D341Med (cell line): ENCODE measurements at places on chromosomes 12 and 14.

DNA sequence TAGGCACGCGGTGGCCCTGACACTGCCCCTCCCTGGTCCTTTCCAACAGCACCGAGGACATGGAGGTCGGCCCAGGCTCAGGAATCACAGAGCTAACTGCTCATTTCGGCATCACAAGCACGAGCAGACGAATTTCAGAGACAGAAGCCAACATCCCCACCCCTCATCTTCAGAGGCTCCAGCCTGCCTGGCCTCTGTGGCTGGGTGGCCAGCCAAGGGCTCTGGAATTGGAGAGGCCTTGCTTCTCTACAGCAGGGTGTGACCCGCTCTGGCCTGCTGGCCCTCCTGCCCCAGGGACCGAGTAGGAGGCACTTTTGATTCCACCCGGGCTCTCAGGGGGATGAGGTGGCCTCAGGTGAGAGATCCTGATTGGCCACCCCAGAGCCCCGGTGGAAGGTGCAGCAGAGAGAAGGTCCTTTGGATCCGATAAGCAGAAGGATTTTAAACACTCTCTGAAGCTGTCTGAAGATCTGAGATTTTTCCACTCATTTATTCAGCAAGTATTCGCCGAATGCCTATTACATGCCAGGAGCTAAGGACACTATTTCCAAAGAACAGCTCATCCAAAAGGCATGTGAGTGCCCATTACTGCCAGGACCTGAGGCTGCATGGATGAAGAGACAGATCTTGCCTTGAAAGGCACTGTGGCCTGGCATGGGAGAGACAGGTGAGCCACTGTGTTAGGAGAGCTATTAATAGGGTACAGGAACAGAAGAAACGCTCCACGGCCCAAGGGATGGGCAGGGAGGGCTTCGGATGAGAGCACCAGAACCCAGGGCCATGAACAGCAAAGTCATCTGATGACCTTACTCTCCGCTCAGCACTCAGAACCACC, 10.2 kb downstream of the BAG5 start:
- no peak for DNase-seq

DNA sequence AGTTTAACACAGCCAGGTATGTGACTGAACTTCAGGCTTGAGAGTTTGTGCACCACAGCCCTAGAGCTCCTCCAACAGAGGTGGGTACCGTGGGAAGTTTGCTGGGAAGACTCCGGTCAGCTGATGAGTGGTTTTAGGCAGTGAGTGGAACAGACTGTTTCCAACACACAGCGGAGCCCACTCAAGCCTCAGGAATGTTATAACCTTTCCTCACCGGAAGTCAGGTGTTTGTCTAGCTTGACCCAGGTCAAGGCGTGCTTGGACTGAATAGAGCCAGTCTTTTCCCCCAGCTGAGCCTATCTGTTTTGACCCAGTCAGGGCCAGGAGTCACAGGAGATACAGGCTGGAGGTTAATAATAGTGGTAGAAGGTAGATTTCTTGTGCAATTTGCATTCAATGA, 138.4 kb upstream of the PARP11 start:
- no peak for DNase-seq

DNA sequence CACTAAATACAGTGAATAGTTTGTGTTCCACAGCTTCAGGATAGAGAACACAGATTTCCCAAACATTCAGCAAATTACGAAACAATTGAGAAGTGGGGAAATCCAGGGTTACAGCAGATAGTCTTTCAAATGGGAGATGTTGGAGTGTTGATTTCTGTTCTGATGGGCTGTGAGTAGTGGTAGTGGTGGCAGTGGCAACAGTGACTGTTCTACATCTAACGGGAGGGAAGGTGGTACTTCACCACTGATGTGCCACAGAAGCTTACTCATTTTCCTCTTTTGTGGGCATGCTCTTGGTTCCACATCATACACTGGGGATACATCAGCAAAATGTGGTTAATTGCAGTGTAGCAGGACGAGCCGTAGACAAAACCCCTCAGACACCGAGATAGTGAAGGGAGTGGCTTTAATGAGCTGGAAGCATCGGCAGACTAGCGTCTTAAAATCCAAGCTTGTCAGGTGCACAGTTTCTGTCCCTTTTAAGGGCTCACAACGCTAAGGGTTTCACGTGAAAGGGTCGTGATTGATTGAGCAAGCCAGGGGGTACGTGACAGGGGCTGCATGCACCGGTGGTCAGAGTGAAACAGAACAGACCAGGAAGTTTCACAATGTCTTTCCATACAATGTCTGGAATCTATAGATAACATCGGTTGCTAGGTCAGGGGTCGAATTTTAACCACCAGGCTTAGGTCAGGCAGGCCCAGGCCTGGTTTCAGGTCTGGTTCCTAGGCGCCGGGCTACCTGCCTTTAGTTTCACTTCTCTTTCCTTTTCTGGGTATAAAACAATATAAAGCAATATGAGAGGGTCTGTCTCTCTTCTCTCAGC, 330.6 kb upstream of the FBXO33 start:
- DNase-seq: no peak

DNA sequence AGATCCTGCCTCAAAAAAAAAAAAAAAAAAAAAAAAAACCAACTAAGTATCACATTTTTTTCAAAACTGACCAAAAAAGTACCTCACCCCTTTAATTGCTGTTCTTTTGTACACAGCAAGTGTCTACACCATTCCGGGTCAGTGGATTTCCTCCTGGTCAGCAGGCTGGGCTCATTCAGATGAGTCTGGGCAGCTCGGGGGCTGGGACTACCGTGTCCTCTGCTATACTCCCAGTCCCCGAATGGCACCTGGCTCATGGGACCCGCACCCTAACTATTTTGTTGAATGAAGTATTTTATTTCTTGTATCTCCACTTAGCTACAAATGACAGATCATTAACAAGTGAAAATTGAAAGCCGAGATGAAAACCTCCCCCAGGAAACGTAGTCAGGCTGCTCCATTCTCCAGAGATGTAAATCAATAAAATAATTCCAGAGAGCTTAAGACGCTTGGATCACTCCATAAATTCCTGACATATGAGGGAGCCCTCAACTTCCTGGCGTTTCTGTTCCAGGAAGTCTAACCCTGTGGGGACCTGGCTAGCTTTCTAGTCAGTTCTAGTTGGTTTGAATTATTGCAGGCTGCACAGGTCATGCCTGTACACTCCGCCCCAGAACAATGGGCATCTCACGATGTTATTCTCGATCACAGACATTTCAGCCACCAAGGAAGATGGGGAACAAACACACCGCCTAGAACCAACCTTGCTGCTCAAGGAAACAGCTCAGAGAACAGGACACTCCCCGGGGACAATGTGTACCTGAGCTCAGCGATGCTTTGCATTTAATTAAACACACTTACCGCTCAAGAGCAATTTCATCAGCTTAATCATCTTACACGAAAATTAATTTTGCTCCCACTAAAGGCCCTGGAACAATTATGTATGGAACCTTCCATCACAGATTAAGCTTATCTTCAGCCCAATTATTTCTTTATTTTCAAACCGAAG, 76.3 kb downstream of the RIMBP2 start:
- no peak for DNase-seq

- no peak for DNase-seq
Observed at GRCh38 chr12:4191149-4191548, 82.4 kb upstream of the CCND2 start.

- DNase-seq: no peak
Observed at GRCh38 chr14:53742233-53742620, 214.4 kb downstream of the BMP4 start.

DNA sequence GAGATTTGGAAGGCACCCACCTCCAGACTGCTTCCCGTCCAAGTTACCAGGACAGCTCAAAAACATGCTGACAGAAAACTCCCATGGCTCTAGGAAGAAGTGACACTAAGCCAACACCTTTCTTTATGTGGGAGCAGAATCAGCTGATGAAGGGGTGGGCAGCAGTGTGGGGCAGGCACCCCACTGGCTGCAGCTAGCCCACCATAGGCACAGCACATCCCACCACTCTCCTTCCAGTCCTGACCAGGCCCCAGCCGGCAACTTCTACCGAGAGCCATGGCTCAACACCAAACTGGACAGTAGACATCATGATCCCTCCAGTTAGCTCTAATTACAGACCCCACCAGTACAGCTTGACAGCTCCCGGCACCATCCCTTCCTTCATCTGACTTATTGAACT, 45.0 kb downstream of the SH2B3 start:
- no peak for DNase-seq

- no peak for DNase-seq
Observed at GRCh38 chr12:31773223-31773750, 44.5 kb upstream of the AMN1 start.

GRCh38 chr14:100899884-100900771, 3.4 kb downstream of the RTL1 start:
- no peak for DNase-seq

GRCh38 chr12:15756822-15757221, 32.4 kb downstream of the EPS8 start:
- DNase-seq: no peak

GRCh38 chr12:42607584-42608058, 18.1 kb upstream of the PRICKLE1 start:
- DNase-seq: no peak

DNA sequence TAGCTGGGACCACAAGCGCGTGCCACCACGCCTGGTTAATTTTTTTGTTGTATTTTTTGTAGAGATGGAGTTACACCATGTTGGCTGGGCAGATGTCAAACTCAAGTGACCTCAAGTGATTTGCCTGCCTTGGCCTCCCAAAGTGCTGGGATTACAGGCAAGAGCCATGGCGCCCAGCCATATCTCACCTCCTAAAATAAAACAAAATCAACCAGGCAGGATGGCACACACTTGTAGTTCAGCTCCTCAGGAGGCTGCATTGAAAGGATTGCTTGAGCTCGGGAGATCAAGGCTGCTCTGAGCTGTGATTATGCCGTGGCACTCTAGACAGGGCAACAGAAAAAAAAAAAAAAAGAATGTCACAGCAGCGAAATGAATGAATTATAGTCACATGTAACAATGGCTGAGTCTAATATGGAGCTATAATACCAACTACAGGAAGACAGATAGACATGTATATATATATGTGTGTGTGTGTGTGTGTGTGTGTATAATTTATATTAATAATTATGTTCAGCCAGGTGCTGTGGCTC, 19.3 kb upstream of the TMEM120B start:
- no peak for DNase-seq

DNA sequence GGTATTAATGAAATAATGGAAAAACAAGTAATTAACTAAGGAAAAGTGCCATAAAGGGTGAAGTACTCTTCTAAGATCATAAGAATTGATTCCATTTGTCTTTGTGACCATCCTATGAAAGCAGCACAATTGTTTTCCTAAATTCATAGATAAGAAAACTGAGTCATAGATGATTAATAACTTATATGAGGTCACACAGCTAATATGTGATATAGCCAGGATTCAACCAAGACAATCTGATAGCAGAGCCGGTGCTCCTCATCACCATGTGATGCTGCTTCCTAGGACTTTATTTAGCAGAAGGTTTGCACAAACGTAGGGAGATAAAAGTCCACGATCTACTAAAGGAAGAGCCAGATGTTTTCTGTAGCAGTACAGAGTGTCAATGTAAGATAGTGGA, 181.5 kb upstream of the SYT1 start:
- no peak for DNase-seq

- DNase-seq: no peak
Observed at GRCh38 chr12:9405886-9406563, 197.8 kb upstream of the PZP start.

DNA sequence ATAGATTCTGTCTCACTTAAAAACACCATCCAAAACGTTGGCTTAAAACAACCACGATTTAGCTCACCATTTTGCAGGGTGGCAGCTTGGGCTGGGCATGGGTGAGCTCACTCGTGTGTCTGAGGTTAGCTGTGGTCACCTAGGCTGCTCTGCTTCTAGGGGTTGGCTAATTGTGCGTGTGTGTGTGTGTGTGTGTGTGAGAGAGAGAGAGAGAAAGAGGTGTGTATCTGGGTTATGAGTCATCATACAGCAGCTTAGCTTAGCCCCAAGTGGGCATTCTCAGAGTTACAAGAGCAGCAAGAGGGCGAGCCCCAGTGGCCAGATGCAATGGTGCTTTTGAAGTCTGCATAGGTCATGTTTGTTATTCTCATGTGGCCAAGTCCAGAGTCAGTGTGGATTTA, 6.0 kb downstream of the FBXW8 start:
- no peak for DNase-seq

GRCh38 chr14:104137297-104138097, 890 bp upstream of the KIF26A start:
- DNase-seq: peak; percentile 91
